T-helper 1 cell (primary cell): ENCODE measurements at places on chromosomes 4 and X.

GRCh38 chrX:137565318-137565904, 516 bp upstream of the ZIC3 start:
- no peak for DNase-seq

DNA sequence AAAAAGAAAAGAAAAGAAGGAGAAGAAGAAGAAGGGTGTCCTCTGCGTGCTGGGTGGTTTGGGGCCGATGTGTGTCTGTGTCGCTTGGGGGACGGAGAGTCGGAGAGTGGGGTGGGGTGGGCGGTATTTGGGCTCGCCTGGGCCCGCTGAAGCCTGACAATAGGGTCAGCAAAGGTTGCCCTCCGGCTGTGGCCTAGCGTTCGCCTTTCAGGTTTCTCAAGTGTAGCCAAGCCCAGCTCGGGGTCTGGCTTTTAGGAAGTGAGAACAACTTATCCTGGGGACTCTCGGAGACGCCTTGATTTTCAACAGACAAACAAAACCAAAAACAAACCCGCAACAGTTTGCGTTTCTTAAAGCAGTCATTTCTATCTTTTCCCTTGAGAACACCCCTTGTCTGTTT, 4.1 kb upstream of the SOX3 start:
- DNase-seq: no peak

DNA sequence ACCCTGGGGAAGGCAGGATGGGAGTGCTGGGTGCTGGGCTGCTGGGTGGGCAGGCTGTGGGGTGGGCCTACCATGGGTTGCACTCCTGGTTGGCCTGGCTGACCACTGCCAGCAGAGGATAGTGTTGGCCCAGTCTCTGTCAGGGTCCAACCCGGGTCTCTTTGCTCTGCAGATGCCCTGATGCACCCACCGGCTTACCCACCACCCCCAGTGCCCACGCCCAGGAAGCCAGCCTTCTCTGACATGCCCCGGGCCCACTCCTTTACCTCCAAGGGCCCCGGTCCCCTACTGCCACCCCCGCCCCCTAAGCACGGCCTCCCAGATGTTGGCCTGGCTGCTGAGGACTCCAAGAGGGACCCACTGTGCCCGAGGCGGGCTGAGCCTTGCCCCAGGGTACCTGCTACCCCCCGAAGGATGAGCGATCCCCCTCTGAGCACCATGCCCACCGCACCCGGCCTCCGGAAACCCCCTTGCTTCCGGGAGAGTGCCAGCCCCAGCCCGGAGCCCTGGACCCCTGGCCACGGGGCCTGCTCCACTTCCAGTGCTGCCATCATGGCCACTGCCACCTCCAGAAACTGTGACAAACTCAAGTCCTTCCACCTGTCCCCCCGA, 14.2 kb upstream of the ADD1 start:
- DNase-seq: no peak

DNA sequence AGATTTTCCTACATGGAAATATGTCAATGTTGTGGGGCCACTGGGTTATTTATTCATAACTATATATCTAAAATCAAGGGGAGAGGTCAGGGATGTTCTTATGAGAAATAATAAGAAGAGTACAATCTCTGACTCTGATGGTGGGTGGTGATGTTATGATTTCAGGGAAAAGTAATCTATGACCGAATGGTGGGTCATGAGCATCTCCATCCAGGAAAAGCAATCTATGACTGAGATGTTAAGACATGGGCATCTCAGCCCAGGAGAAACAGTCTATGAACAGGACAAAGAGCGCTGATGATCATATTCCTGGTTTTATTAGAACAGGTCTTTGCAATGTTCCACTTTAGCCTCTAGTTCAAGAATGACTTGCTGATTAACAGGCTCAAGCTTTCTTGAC, 137.1 kb downstream of the ARSF start:
- no peak for DNase-seq

GRCh38 chr4:177555007-177555574, 112.9 kb upstream of the AGA start:
- no peak for DNase-seq

GRCh38 chr4:163681208-163681821, 186.8 kb downstream of the TMA16 start:
- DNase-seq: no peak

GRCh38 chrX:29940750-29941149, 274.6 kb upstream of the MAGEB2 start:
- no peak for DNase-seq

DNA sequence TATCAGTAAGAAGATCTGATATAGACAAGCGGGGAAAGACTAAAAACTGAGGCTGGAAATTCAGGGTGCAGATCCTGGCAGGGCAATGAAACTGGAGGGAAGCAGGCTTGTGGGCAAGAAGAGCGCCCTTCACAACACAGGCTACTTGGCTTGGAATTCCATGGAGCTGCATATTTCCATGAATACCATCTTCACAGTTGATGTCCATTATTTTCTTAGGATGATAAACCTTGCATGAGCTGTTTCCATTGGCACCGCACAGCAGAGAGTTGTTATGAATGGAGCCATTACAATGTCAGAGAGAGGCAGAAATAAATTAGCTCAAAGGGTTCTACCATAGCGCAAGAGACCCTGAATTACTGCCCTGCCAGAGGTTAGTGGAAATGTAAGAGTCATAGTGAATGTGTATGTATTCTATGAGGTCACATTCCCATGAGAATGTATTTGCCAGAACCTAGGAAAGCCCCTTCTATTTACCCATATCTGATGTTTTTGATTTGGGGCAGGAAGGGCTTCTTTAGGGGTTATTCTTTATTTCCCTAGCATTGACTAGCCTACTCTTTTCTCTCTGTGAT, 215.6 kb downstream of the PALLD start:
- DNase-seq: no peak

- DNase-seq: no peak
Observed at GRCh38 chrX:51608126-51608525, 10.6 kb downstream of the CENPVL3 start.

GRCh38 chr4:183797445-183798300, 107.4 kb upstream of the STOX2 start:
- DNase-seq: no peak

DNA sequence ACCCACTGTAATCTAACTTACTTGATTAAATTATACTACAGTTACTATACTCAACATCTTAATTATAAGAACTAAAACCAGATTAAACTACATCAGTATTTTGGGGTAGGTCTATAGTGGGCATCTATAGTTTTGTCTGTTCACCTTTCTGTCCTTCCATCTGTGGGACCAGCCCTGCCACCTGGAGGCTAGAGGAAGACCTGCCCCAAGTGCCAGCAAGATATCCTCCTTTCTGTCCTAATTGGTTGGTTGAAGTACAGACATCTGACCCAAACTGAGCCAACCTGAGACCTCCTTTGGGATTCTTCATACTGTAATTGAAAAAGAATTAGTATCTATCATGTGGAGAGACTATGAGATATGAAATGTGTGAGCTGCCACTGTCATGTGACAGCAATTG, 172.2 kb upstream of the TLL1 start:
- DNase-seq: no peak

DNA sequence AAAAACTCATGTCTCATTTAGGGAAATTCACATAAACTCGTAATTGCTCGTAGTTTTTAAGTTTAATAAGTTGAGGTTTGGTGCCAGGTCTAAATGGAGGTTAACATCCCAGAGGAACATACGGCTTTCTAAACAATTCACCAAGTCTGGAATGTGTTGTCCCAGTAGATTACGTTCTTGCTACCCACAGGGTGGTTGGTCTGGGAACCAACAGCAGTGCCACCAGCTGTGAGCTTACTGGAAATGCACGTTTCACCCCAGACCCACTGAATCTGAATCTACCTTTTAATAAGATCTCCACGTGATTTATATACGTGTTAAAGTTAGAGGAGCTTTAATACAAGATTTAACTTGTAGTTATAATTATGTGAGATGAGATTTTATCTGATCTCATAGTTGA, 134.3 kb downstream of the BMPR1B start:
- DNase-seq: no peak

DNA sequence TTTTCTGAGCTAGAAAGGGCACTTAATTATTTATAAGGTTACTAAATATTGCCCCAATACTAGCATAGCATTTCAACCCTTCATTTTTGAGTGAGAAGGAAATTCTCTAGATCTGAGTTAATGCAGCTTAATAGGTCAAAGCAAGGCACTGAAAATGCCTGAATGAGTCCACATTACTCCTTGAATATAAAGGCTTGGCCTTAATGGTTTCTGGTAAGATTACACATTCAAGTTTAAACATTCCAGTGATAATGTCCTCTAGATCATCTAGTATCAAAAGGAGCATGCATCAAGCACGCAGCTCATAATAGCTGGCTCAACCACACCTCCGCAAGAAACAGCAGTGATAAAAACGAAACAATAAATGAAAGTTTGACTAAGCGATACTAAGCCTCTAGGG, 87.5 kb downstream of the SPANXN3 start:
- DNase-seq: no peak

- DNase-seq: no peak
Observed at GRCh38 chr4:98092833-98093439, 50.3 kb downstream of the STPG2 start.

DNA sequence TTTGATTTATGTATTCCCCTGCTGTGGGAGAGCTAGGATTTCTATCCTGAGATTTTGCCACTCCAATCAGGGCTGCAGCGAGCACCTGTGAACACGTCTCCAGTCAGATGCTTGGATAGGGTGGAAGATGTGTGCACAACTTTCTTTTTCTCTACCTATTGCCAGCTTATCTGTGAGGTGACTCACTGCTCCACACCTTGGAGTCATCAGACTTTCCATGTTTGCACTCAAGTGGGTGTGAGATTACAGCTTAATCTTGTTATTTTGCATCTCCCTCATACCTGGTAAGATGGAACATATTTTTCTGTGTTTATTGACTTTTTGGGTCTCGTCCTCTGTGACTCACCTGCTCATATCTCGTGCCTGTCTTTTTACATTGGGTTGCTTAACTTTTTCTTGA, 32.2 kb downstream of the PSAPL1 start:
- DNase-seq: no peak

DNA sequence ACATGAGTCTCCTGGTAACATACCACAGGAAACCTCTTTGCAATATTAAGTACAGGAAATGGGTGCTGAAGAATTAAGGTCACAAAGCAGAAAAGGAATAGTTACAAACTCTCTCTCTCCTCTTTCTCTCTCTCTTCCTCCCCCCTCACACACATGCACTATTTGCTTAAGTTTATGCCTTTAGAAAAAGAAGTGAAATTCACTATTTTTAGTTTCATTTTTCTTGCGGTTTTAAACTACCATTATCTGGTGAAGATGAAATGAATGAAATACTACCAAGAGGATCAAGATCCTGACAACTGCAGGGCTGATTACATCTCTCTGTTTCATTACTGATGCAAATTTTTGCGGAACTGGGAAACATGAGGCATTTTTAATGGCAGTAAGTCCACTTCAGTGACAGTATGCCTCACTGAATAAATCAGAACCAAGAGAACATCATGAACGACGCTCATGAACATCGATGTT, 64.3 kb upstream of the FTHL17 start:
- no peak for DNase-seq

DNA sequence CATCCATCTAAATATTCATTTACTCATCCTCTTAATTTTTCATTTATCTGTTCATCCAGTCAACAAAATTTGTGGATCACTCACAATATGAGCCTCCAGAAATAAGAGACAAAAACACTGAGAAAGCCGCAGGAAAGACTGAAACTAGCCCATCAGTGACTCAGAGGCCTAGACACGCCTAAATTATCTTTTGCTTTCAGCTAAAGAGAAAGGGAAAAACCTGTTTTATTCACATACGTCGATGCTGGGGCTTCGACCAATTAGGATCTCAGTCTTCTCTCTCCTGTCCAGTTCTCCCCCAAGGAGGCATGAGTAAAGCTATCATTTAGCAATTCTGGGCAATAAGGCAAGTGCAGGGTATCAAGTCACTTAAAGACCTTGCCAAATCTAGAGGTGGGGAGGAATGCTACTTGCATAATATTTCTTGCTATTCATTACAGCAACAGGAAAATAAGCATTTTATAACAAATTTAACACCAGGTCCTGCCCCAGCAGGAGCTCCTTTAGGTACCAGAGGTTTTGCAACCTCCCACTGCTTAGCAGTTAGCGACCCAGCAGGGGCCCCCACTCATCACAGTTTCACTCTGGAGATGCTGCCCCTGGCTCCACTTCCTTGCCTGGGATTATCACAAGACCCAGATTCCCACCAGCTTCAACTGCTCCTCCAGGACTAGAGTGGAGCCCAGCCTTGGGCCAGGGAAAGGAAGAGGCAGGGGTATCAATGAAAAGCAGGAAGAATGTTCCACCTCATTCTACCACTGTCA, 30.1 kb upstream of the TMEM154 start:
- DNase-seq: peak; percentile 54

DNA sequence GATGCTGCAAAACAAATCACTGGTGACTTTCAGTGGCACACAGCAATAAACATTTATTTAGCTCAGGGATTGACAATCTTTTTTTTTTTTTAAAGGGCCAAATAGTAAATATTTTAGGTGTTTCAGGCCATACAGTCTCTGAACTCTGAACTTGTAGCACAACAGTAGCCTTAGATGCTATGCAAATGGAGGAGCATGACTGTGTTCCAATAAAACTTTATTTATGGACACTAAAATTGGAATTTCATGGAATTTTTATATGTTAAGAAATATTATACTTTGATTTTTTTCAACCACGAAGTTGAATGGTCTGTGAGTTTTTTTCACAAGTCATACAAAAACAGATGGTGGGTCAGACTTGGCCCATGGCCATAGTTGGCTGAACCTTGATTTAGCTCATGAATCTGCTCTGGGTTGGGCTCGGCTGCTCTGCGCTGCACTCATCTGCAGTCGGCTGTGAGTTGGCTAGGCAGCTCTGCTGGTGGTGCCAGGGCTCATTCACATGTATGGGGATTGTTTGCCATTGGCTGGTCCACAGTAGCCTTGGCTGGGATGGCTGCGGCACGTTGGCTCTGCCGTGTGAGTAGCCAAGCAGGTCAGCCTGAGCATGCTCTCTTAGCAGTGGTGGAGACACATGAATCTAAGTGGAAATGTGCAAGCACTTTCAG, 231.7 kb upstream of the PGRMC2 start:
- DNase-seq: no peak

- DNase-seq: no peak
Observed at GRCh38 chrX:54758114-54759055, 39.7 kb downstream of the ITIH6 start.

DNA sequence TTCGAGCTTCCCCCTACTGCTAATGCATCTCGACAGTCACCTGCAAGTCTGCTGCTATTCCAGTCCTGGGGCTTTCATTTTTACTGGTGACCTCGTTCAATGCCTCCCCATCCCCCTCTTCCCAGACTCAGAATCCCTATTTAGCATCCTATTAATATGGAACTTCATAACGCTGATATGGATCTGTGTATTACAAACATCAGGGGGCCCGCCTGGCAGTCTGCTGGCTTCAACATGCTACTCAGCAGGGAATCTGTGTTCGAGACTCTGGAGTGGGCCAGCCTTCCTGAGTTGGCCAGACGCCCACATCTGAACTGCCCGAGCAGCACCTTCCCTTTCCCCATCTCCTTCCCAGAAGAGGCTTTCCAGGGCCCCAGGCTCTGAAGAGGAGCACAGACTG, 173.9 kb upstream of the PPARGC1A start:
- DNase-seq: no peak

- no peak for DNase-seq
Observed at GRCh38 chrX:140767646-140768045, 58.1 kb downstream of the LINC00632 start.
